ENCODE measurements at places on chromosomes 13 and 19.

DNA sequence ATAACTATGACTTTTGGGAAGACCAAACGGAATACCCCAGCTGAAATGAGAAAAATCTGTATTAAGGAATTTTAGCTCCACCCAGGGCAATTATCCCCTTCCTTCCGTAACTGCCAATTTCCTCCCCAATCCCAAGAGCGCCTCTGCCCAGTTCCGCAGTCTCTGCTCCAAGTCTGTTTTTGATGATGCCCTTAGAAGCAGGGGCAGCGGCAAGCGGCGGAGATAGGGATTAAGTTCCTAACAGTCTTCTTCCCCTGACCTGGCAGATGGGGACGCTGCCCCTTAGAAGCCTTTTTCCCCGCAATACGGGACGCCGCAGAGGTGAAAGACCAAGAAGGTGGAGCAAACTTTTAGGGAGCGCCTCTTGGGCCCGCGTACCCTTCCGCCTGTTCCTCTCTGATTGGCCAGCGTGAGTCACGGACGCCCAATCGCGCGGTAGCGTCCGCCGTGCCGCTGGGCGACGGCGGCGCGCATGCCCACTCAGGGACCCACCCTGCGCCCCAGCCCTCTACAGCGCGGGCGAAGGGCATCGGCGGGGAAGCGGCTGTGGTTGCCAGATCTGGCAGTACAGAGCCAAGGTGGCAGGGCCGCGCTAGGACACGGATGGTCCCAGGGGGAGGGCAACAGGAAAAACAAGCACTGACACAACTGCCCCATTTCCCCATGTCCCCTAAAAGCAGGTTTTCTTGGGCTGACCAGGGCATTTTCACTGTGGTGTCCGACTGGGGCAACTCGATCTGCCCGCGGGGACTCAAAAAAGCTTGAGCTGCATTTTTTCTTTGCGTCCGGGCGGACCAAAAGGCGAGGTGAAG lies 843 bp upstream of the TDRD3 start:
- peak; percentile 41 for DNase-seq

DNA sequence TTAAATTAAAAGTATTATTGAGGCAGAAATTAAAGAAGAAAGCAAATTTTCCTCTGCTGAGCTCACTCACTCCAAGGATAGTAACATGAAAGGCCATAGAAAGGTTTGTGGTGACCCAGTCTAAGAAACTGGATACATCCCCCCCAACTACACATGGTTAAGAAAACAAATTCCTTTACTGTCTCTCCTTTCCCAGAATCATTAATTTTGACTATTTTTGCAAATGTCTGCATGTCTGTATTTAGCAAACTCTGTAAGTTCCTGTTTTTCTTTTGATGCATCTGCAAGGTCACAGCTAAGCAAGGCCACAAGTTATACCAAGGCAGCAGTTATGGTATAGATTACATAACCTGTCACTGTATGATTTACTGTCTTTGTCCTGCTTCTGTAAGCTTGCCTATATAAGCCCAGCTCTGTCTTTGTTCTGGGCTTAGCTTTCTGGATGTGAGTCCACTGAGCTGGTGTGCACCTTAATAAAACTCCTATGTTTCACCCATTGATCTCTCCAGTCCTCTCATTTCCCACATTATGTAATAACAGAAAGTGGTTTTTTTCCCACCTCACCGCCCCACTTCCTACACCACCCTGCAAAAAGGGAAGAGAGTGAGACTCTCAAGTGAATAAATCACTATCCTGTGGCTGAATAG lies 8.5 kb upstream of the ZNF83 start:
- no peak for DNase-seq

- no peak for DNase-seq
Observed at GRCh38 chr13:21694831-21695230, 24.0 kb downstream of the FGF9 start.

DNA sequence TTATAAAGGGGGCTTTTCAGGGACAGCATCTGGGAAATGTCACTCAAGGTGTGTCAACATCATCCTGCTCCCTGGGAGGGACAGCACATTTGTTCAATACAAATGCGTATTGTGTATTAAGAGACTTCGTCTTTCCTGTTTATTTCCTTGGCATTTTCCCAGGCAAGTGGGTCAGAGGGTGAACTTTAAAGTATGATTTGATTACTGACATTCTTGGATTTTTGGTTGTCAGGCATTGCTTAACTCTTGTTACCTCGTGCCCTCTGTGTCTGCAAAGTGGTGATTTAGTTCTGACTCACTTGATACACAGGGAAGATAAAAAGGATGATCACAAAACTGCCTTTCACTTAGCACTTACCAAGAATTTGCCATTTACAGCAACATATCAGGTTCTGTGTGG lies 292.7 kb downstream of the SUCLA2 start:
- no peak for DNase-seq

DNA sequence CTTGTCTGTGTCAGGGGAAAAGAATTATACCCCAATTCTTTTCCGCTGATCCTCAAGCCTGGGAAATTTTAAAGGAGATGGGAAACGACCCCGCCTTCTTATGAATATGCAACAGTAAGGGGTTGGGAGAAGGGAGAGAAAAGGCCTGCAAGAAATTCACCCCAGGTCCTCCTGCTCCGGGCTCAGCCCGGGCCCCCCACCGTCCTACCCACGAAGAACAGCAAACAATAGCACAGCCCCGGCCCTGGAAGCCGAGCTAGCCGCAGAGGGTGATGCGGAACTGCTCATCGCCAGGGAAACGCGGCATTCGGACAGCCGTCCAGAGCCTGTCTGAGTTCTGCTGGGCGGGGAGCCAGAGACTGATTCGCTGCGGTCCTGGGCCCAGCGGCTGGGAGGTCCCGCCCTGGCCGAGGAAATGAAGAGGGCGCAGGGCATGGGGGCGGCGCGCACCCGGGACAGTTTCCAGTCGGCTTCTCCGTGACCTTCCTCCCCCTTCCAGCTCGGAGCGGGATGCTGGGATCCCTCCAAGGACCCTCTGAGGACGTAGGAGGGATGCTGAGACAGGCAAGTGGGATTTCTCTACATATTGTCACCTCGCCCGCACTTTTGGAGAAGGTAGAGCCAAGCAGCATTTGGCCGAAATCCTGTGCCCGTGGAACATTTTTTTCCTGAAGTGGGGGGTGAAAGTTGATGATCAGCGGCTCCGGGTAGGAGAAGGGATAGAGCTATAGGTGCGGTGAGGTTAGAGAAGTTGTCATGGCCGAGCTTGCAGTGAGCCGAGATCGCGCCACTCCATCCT lies 82.3 kb upstream of the C1QTNF9B start:
- no peak for DNase-seq

GRCh38 chr13:78875792-78876580 lies 217.0 kb upstream of the OBI1 start:
- no peak for DNase-seq

All from NCI-H446 (cell line).